ENCODE measurements at places on chromosomes 5 and 9.

DNA sequence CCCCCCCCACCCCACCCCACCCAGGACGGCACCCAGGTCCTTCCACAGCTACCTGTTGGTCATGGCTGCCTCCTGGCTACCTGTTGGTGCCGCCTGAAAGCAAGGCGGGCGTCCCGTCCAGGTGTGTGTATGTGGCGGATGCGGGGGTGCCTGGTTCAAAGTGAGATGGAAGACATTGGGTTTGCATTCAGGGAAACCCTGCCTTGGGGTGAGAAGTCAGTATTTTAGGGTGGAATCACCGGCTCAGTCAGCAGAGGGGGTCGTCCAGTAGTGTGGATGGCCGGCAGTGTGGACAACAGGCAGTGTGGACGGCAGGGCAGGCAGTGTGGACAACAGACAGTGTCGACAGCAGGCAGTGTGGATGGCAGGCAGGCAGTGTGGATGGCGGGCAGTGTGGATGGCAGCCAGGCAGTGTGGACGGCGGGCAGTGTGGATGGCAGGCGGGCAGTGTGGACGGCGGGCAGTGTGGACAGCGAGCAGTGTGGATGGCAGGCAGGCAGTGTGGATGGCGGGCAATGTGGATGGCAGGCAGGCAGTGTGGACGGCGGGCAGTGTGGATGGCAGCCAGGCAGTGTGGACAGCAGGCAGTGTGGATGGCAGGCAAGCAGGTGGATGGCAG is 28.0 kb downstream of the NKD2 start:
- DNase-seq: no peak

GRCh38 chr5:80037366-80037765 is 2.2 kb downstream of the THBS4 start:
- no peak for DNase-seq

GRCh38 chr9:76926846-76927245 is 20.9 kb upstream of the PRUNE2 start:
- no peak for DNase-seq

DNA sequence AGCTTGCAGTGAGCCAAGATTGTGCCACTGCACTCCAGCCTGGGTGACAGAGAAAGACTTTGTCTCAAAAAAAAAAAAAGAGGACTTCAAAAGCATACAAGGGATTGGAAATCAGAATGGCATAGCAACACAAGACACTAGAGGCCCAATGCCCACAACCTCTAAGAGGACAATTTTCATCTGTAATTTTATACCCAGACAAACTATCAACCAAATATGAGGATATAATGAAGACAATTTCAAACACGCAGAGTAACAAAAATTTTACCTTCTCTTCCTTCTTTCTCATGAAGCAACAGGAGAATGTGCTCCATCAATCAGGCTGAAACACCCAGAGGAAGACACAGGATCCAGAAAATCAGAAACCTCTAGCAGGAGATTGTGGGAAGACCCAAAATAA is 46.8 kb downstream of the GCNT4 start:
- no peak for DNase-seq

DNA sequence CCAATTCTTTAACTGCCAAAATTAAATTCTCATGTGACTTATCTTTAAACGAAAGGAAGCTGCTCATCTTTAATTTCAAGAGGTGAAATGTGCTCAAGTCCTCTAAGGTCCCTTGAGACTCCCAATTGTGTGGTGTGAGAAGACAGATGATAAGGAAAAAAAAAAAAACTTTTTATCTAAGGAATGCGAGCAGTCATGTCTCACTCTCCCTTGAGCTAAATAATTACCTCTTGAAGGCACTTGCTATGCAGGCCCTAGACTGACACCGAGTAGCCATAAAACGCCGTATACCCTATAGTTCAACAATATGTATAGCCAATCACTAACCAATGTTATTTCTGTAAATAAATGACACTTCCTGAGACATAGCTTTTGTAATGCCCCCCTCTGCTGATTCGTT is 1.5 kb upstream of the DTWD2 start:
- DNase-seq: no peak

Measured in HEK293T (cell line).